Amniotic stem cell (primary cell): ENCODE measurements at places on chromosomes 5 and 9.

DNA sequence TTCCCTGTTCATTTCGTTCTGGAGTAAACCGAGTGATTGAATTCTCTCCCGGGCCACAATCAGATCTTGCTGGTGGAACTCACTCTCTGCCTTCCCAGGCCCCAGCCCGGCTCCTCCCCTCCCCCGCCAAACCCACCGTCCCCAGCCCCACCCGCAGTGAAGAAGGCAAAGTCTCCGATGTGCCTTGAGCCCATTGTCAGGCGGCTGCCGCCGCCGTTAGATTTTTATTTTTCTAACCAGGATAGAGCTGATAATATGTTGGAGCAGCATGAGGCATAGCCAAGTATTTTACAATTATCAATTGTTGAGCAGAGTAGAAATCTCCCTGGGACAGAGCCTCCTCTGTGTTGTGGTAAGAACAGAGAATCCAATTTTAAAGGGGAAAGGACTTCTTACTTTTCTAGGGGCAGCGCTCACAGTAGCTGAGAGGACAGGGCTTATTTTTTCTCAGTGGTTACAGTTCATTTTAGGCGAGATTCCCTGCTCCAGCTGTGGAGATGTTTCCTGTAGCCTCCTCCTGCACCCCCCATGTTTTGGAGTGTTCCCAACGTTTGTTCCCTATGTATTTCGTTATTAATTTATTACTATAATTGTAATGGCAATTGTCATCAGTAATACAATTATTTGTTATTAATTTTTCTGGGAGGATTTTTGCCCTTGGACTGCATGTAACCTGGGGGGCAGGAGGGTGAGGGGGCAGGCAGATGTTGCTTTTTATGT is 1.3 kb downstream of the PSAT1 start:
- DNase-seq = no peak

- DNase-seq = no peak
These were observed 17.7 kb downstream of the JAK2 start for GRCh38 chr9:5002811-5003210.

- DNase-seq = no peak
These were observed 18.8 kb downstream of the HAPLN1 start for GRCh38 chr5:83701886-83702285.

- no peak for DNase-seq
These were observed 103.3 kb downstream of the SYK start for GRCh38 chr9:90904706-90905478.

DNA sequence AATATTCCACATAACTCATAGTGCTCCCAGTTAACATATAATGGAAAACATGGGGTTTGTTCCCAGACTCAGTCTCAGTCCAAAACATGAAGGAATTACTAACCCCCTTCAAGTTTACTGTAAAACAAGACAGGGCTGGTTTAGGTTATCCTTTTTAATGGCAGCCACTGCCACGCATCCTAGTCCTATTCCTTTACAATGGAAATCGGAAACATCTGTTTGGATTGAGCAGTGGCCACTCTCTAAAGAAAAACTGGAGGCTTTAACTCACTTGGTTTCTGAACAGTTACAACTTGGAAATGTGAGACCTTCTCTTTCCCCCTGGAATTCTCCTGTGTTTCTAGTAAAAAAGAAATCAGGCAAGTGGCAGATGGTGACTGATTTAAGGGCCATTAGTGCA is 609.9 kb upstream of the ACO1 start:
- DNase-seq = no peak

DNA sequence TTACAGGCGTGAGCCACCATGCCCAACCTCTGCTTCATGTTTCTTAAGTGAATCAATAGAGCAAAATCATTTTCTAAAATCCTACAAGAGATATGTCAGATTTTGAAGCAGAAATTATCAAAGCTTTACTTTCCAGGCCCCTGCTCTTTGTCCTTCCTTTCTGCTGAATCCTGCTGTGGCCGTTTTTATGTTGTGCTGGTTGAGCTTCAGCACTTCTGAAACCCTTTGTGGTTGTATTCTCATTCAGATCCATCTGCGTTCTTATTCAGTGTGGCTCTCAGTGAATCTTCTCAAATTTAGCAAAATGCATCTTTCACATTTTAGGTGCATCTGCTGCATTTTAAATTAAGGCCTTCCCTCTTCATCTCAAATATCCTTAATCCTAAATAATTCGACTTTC is 26.0 kb downstream of the JMY start:
- no peak for DNase-seq

DNA sequence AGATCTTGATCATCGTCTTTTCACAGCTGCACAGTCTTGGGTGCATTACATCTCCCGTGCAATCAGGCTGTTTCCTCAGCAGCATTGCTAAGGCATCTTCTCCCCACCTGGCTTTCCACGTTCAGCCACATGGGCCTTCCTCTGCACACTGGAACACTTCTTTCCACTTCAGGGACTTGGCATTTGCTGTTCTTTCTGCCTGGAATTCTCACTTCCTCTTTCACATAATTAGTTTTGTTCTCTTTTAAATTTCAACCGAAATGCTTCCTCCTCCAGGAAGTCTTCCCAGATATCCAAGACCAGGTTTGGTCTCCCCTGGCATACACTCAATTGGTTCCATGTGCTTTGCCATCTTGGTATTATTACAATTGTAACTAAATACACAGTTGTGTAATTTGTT is 43.8 kb downstream of the WHRN start:
- DNase-seq = no peak

DNA sequence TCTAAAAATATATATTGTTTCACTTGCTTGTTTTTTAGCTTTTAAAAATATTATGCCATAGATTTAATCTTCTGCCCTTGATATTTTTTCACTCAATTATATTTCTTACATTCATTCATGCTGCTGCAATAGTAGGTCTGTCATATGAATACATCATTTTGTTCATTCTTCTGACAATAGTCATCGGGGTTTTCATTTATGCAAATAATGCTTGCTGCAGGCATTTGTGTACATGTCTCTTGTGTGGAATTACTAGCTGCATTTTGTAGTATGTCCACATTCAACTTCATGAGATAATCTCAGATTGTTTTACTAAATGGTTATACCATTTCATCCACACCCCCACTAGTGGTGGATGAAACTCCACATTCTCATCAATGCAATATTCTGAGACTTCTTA is 5.3 kb upstream of the PLPP1 start:
- no peak for DNase-seq

DNA sequence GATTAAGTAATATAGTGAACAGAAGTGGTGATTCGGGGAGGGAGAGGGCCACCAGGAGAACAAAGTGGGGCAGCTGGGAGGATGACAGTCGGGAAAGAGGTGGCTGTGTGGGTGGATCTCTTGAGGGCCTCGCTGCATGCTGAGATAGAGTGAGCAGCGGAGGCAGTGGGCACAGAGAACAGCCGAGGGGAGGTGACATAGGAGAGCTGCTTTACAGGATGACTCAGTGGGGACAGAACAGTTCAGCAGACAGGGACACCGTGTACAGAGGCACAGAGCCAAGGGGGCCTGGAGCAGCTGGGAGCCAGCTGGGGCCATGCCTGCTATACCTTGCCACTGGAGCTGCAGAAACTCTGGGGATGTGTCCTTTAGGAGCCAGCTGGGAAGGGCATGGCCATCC is 273.9 kb downstream of the GADD45G start:
- no peak for DNase-seq

DNA sequence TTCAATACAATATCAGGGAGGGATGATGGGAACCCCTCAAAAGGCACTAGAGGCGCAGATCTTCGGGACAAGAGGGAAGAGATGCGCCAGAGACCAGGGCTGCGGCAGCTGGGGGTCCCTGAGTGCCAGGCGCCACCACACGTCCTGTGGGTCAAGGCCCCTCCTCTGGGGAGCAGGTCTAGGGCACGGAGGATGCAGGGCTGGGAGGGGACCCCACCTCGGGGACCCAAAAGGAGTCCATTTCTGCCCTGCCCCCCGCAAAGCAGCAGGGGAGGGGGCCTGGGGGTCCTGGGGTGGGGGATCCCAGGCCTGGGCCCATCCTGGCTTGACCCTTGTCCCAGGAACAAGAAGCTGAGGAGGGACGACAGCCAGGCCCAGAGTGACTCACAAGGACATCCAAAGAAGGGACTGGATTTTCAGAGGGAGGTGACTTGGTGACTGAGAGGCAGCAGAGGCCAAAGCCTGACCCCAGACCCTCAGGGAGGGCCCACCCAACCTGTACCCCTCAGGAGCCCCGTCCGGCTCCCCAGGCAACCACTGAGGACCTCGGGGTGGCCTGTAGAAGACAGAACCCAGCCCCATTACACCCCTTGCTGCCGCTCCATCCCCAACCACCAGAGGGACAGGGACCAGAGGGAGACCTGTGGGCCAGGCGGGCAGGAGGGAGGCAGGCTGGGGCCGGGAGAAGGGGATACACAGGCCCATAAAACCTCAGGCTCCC is 54.2 kb downstream of the LRSAM1 start:
- no peak for DNase-seq

GRCh38 chr5:172706796-172707195 is 64.2 kb downstream of the DUSP1 start:
- DNase-seq = no peak

GRCh38 chr5:83492331-83492730 is 20.8 kb downstream of the VCAN start:
- DNase-seq = no peak

- DNase-seq = no peak
These were observed 93.5 kb downstream of the FOXD1 start for GRCh38 chr5:73355108-73355507.

DNA sequence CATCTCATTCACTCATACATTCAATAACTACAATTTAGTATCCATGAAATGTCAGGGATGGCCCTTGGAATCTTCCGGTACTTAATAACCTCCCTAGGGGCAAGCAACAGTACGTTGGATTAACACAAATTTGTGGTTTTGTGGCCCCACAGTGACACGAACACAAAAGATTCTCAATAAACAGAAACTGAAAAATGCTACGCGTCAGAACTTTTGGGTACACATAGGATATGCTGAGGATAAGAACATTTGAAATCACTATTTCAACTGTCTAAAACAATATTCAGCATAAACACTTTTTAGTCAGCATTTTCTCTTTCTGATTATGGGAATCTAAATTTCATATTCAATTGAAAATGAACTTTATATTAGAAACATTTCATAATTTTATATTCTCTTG is 107.0 kb upstream of the GPR151 start:
- no peak for DNase-seq

DNA sequence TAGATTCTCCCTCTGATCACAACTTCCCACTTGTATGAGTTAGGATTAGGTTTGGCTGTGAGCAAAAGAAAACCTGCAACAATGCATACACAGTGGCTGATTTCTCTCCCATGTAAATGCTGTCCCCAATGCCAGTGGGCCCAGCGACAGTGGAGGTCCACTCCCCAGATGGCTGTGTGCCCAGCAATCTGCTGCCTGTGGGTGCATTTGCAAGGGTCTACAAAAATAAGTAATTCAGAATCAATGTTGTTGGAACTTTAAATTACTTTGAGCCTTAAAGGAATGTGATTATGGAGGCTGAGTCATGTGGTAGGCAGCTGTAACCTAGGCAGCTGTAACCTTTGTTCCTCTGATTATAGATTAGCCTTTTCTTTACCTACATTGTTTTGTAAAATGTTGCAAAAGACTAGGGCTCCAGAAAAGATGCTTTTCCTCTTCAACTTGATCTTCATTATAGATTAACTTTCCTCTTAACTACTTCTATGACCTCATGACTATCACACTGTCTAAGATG is 14.2 kb upstream of the MXD3 start:
- DNase-seq = no peak

DNA sequence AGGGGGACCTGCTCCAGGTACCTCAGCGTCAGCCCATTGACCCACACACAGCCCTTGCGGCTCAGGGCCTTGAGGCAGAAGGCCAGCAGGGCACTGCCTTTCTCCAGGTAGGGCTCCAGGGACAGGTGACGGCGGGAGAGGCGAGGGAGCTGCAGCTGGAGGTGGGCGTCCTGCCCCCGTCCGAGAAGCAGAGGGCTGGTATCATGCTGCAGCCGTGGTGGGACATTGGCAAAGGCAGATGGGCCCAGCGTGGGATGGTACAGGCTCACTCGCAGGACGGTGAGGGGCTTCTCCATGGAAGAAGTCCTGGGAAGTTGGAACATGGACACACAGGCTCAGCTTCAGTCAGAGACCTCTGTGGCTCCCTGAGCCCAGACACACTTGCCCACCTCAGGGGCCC is 2.5 kb upstream of the DCANP1 start:
- no peak for DNase-seq

DNA sequence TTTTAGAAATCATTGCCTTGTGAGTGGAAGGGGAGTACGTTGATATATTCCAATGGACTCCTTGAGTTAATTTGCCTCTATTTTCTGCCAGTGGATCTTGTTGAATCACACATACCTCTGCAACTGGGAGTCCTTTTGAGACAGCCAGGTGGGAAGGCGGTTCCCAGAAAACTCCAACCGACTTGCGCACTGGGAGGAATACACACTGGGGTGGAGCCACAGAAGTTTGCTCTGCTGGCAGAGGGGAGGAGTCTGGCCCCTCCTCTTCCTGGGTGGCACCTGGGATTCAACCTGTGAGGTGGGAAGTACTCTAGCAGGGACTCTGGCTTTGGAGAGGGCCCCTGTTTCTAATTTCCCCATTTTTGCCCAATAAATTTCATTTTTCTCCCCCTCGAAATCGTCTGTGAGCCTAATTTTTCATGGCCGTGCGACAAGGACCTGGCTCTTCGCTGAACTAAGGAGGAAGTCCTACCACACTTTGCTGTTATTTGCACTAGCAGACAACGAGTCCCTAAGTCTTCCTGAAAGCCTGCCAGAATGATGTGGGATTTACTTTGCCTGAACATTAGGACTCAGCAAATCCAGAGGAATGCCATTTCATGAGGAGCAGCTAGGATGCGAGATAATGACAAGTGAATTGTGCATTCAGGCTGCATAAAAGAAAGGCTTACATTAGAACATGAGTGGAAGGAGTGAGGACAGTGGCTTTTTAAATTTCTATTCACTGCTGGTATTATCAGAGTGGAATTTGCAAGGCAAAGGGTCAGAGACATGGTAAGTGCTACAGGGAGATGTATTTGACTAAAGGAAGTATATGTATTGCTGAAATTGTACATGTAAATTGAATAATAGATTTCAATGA is 67.2 kb downstream of the PRLR start:
- no peak for DNase-seq

GRCh38 chr5:129820-130219 is 37.9 kb downstream of the PLEKHG4B start:
- DNase-seq = no peak

DNA sequence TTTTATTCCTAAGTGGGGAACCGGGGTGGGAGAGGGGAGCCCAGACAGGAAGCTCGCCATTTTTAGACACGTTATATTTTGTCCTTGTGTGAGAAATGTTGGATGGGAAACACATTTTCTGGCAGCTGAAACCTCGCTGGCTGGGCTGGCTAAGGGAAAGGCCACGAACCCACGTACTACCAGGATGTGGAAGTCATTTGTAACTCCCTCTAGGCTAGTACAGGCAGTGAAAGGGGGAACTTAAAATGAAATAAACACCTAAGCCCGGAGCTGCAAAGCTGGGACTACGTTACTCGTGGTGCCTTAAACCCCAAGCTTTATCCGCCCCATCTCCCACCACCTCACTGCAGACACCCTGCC is 42.5 kb downstream of the TMEM174 start:
- DNase-seq = no peak

DNA sequence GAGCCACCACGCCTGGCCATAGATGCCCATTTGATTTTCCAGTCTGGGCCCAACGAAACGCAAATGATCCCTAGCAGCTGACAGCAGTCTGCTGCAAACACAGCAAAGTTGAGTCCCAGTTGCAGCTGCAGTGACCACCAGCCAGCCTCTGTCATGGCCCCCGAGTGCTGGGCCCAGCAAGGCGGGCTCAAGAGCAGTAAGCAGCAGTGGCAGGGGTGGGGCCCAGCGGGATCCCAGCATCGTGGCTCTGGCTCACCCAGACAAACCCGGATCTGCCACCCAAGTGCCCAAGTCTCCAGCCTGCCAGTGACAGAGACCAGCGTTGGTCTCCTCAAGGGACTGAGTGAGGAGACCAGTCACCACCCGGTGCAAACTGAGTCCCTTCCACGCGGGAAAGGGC is 6.9 kb upstream of the LTC4S start:
- no peak for DNase-seq
